ENCODE measurements at places on chromosomes 6 and 20.
A peak's percentile ranks its signal among the peaks of the same experiment; 100 is the strongest.

DNA sequence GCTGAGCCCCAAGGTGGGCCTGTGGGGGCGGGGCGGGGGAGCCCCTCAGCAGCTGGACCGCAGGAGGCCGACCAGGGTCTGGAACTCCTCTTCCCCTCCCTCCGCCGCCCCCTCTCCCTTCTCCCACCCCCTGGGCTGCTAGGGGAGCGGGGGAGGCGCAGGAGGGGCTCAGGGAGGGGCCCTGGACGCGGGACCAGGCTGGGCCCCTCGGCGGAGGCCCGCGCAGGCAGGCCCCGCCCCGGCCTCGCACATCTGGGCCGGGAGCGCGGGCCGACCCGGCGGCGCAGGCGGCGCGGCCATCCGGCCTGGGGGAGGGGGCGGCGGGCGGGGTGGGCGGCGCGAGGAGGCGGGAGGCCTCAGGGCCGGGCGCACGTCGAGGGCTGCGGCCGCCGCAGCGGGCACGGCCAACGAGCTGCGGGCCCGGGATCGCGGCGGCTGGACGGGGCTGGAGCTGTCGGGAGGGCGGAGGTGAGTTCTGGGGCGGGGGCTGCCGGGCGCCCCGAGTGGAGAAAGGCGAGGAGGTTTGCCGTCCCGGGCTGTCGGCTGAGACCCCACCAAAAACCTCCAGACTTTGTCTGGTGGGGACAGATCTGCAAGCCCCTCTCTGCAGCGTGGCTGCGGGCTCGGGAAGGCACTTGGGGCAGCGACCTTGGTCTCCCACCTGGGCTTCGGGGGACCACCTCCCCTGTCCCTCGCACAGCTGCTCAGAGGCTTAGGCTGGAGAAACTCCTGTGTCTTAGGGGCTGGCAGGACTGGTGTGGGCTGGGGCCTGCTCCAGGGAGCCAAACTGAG is at the start of gene HSPA12B:
TSS of gene HSPA12B (plus strand) at position 359 of the 792 bp plus-strand sequence. CDS start 5,990 bp downstream, outside the sequence.
- DNase-seq = no peak

GRCh38 chr20:36130390-36130789 is 24.1 kb upstream of the EPB41L1 start:
- no peak for DNase-seq

DNA sequence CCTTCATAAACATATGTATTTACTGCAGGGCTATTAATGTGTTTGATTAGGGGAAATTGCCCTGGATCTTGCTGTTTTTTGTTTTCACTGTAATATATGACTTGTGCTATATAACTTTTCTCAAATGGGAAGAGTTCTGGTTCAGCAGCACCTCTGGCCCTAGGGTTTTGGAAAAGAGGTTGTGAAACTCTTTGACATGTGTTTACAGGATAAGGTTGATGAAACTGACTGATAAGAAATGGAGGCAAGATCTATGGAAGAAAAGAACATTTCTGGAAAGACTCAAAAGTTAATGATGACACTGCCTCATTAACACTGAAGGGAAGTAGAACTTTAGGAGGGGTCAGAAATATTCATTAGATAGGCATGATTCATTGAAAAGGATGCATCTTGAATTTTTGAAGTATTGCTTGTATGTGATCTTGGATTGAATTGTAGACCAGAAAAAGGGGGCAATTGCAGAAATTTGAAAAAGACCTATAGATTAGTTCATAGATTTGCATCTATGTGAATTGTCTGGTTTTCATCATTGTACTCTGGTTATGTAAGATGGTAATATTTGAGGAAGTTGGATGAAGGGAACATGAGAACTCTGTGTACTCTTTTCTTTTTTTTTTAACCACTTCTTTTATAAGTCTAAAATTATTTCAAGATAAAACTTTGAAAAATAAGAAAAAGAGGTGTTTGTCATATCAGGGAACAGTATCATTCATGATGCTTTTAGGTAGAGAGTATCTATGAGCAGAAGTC is 54.0 kb downstream of the UTRN start:
- DNase-seq = peak; percentile 4

DNA sequence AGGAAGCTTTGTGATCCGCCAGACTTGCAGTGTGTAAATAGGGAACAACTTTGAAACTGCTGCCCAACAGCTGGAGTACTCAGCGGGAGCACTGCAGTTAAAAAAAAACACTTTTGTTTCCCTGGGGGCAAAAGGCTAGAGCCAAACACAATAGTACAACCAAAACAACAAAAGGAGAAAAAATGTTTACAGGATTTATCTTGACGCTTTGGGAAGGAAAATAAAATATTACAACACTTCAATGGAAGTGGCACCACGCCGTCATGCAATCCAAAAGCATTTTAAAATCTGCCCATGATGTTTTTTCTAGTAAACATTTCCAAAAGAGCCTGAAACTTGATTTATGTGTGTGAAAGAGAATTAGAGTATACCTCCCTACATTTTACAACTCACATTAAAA is 26.0 kb downstream of the PTPRK start:
- no peak for DNase-seq

DNA sequence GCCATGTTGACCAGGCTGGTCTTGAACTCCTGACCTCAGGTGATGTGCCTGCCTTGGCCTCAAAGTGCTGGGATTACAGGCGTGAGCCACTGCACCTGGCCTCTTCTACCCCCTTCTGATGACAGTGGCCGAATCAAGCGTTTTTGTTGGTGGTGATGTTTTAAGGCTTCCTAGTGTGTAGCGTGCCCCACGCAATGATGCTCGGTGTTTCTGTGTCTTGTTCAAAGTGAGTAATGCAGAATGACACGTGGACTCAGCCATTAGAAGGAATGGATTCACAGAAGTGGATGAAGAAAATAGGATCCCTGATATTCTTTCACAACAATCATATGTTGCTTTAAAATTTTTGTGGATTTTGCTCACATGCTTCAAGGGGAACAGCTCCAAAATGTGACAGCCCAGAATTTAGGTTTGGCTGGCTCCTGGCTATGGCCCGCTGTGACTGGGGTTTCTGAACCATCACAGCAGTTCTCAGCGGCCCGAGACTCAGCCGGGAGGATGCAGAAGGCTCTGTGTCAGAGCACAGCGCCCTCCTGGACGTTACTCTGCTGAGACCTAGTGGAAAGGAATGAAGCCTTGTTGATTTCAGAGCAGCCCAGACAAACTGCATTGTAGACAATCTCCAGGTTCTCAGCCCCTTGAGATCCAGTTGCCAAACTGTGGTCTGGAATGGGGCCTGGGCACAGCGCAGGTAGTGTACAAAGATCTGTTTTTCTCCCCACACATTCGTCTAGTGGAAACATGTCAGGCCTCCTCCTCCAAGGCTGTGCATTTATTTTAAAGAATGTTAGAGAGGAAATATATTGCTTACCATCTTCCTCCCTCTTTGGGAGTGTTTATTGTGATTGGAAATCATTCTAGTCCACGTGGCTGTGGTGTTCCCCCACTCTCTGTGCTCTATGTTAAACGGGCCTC is 57.6 kb upstream of the TIAM2 start:
- no peak for DNase-seq

DNA sequence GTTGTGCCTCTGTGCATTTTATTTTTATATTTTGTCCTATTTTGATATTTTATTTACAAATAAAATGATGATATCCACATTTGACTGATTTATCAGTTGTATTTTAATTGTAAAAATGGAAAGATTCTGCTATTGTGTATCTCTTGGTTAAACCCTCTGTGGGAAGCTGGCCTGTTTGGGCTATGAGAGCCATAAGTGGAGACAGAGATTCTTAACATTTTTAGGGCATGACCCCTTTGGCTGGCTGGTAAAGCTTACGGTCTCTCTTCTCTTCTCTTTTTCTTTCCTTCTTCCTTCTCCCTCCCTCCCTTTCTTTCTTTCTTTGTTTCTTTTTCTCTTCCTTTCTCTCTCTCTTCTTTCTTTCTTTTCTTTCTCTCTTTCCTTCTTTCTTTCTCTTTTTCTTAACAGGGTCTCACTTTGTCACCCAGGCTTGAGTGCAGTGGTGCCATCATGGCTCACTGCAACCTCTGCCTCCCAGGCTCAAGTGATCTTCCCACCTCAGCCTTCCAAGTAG is 172.3 kb upstream of the CDYL start:
- DNase-seq = no peak

DNA sequence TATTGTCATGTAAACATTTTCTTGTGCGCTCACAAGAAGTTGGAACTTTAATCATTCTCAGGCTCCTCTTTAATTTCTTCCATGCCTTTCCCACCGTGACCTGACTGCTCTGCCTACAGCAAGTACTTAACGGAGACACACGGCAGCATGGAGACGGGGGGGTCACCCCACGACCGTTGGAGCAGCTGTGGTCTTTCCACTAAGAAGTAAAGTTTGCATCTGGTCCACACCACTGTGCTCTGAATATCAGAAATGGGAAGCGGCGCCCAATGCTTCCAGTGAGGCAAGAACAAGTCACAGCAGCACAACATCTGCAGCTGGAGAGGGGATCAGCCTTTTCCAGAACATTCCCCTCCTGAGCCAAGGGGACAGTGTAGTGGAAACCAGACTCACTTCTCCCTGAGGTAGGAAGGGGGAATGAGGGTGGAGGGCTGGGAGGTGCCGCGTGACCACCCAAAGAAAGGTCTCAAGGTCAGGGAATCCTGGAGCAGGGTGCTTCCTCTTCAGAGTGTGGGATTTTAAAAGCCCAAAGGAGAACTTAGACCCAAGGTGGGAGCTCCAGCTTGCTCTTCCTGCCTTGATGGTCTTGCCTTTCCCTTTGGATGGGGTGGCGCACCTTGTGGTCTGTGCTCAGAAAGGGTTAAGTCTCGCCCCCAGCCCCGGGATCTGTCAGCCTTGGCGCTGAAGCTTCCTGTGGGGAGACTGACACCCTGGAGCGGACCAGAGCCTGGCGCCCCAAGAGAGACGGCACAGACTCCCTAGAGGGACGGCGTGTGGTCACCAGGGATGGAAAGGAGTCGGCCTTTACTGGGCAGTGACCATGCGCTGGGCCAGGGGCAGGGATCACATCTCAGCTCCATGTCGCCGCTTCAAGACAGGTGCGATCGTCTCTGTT is 25.6 kb upstream of the SMOC2 start:
- no peak for DNase-seq

GRCh38 chr6:163392533-163392932 is 22.0 kb upstream of the QKI start:
- no peak for DNase-seq

DNA sequence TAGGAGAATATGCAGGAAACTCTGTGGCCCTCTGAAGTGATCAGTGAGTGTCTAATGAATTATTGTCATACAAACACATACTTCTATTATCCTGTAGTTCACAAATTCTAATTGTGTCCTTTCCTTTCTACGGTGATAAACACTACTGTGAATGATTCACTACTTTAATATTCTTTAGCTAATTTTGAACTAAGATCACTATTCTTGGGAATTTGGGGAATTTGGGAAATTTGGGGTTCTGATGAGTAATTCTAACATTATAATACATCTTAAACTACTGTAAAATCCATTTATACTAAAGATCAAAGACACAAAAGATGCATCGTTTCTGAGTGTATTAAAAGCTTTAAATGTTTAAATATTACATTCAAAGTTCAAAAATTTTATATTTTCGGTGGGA is 1287.2 kb upstream of the CITED2 start:
- no peak for DNase-seq

DNA sequence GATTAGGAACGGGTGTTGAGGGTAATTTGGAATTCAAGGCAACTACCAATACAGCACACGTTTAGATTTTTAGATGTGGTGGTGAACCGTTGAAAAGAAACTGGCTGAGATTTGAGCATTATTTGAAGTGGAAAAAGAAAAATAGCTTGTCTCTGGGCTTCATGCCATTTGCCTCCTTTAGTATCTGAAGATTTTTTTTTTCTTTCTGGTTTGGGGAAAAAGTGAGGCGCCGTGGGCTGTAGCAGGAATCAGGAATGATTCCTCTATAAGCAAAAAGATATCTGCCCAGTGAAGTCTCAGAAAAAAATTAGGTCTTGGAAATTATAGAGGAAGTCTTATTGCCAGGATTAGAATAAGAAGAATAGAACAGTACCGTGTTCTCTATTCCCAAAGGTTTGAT is 88.5 kb downstream of the RPS12 start:
- no peak for DNase-seq

DNA sequence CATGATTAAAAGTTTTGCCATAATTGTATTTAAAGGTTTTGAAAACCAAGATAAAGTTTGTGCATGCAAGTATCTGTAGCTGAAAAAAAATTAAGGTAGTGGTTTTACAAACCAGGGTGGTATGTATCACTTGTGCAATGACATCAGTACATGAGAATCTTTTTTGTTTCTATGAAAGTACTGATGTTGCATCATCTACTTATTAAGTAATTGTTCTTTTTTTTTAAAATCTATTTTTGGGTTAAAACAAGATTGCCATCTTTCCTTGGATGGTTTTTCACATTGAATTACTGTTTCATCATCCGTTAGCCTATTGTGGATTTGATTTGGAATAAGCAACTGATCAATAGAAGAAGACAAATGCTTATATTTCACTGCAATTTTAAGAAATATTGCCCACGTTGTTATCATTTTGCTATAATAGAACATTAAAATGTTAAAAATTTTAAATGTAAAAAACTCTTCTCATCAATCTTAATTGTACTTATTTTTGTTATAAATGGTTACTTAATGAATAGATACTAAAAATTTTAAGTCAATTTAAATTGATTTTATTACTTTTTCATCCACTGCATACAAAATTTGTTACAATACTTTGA is 39.8 kb upstream of the TAGAP start:
- DNase-seq = peak; percentile 66

- DNase-seq = no peak
Measured at GRCh38 chr6:122495612-122496011, 24.0 kb upstream of the SERINC1 start.

GRCh38 chr20:3547906-3548305 is 77.1 kb downstream of the ATRN start:
- no peak for DNase-seq

DNA sequence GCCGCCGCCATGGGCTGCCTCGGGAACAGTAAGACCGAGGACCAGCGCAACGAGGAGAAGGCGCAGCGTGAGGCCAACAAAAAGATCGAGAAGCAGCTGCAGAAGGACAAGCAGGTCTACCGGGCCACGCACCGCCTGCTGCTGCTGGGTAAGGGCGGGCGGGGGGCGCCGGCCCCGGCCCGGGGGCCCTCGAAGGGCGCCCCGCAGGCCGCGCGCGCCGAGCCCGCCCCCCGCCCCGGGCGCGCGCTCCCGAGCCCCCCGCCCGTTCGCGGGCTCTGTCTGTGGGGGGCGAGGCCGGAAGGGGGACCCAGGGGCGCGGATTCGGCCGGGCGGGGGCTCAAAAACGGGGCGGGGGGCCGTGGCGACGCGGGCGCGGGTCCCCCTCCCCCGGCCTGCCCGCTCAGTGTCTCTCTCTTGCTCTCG is 39.2 kb downstream of the GNAS start:
- no peak for DNase-seq

- DNase-seq = no peak
Measured at GRCh38 chr6:121607721-121608120, 172.3 kb downstream of the GJA1 start.

DNA sequence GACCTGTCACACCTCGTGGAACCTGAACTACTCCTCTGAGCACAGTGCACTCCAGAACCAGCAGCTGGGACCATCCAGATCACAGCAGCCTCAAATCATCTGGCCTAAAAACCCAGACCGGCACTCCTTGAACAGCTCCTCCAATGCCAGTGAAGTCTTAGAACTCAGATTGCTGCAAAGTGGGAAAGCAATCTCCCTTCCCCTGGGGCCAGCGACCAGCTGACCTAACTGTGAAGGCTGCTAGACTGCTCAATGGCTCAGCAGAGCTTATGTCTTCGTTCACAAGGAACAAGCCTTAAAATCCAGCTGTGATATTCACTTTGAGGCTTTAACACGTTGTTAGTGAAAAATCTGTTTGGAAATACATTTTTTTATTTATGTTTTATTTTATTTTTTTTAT is 243.2 kb downstream of the ANKRD60 start:
- DNase-seq = no peak

GRCh38 chr20:38871560-38871953 is 54.7 kb upstream of the FAM83D start:
- DNase-seq = no peak
